ENCODE measurements at places on chromosomes 12 and 14.

DNA sequence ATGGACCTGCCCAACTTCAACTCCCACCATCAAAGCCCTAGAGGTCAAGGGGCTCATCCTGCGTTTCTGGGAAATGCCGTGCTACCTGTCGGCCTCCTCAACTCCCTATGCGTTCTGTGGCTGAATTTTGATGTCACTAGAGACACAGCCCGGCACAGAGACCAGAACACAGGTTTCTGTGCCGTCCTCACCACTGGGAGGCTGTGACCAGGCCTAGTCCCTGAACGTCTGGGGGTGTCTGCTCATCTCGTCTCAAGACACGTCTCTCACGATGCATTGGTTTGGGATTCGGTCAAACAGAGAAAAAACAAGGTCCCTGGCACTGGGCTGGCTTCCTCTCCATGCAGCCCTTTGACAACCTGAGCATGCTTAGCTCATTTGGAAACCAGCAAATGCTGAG is 33.5 kb downstream of the SLC15A4 start:
- DNase-seq = no peak

- peak; percentile 59 for DNase-seq
Measured at GRCh38 chr14:67943947-67944346, 124.4 kb downstream of the RAD51B start.

DNA sequence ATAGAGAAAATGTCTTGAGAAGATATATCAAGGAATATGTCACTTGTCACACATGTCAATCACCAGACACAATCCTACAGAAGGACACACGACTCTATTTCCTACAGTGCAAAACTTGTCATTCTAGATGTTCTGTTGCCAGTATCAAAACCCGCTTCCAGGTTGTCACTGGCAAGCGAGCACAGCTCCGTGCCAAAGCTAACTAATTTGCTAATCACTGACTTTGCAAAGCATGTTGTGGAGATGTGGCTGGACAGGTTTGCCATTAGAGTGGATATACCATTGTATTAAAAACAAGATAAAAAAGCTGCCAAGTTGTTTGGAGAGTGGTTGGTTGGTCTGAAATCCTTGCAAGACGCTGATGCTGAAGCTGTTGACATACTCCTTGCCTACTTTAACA is 7.9 kb upstream of the SGPP1 start:
- no peak for DNase-seq

GRCh38 chr12:78189656-78190055 is 359.0 kb downstream of the NAV3 start:
- no peak for DNase-seq

- no peak for DNase-seq
Measured at GRCh38 chr12:67988601-67989021, 636 bp upstream of the IFNG-AS1 start.

DNA sequence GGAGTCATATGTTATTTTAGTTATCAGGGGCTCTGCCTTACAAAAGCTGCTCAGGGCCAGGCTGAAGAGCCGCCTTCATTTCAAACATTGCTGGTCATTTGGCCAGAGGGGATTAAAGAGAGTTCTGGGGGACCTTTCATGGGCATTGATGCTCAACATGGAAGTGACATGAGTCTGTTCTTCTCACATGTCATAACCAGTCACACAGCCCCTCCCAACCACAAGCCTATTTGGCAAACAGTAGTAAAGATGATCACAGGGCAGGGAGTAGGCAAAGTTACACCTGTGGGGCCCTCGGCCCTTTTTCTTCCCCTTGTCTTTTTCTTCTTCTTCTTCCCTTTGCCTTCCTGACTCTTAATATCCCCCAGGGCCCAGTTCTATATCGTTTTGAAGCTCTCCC is 33.3 kb downstream of the CFAP54 start:
- DNase-seq = no peak

DNA sequence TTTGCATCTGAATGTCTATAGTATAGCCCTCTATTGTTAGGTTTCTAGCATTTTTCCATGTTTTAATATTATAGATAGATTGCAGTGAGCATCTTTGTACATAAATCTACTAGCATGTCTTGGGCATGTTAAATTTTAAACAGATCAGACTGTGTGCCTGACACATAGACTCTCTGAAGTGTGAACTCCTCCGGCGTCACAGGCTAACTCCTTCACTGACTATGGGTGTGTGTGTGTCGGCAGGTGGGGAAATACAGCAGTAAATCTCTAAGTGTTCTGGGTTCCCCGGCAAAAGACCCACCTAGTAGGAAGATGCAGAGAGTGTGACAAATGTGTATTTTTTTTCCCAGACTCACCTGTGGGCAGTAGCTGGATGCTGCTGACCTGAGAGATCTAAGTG is 2.3 kb downstream of the VWF start:
- DNase-seq = no peak

DNA sequence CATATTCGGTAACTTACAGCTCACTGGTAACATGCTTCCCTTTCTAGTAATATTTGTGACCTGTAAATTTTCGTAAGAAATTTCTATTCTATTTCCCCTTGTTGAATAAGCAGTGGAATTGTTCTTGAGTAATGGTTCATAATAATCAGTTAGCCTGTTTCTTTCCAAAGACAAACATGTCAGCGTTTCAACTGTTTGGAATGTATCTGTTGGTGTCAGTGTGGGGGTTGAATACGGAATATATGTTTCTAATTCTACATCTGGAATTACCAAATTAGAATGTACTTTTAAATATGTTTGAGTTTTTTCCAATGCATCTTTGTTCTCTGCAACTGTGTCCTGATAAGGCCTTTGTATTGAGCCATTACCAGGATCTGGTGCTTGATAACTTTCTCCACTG is 2.0 kb downstream of the BBS10 start:
- DNase-seq = no peak

DNA sequence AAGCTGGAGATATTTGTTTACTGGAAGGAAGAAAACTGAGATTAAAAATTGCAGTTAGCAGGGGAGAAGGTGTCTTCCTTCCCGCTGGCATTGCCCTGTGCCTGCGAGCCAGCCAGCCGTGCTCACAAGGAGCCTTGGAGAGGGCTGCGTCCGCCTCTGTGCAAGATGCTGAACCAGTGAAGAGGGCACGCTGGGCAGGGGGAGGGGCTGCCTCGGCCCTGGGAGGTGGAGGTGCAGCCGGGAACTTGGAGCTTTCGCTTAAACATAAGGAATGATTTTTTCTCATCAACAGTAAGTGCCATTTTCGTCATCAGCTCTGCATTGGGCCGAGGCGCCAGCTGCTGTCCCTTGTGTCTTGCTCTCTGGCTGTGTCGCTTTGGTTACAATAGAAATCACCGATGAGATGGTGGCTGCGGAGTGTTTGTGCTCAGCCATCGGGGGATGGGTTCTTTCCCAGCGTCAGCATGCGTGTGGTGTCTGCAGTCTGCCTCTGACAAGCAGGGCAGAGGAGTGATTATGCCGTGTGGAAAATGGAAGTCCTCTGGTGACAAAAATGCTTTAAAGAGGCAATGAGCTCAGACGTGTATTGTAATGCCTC is 97.3 kb downstream of the ESR2 start:
- no peak for DNase-seq

DNA sequence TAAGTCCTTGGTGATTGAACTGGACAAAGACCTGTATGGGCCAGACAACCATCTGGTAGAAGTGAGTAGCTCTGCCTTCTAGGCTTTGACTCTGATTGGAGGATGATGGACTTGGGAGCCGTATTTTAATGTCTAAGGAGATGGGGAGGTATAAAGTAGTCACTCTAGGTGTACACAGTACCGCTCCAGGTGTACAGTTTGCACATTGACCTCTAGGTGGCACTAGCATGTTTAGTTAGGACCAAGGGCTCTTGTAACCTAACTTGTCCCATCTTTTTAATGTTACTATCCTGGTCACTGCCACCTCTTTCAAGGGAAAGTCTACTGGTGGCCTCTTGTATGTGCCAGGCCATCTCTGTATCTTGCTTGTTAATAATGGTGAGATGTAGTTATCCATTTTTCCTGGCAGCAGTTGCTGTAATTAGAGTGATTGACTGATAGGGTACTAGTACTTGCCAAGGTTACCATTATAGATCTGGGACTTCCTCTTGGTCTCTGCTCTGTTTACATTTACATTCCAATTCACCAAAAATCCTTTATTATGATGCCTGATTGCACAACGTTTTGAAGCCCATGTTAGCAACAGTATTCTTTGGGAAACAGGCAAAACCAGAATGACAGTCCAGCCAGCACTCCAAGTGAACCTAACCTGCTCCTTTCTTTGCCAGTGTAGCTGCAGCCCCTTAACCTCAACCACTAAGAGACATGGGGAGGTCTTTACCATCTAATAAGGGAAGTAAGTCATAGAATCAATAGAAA is 3.6 kb downstream of the SMARCD1 start:
- no peak for DNase-seq

- DNase-seq = no peak
Measured at GRCh38 chr14:100077441-100077840, 12.2 kb downstream of the EVL start.
